NCI-H82 (cell line): ENCODE measurements at places on chromosomes 5 and 9.

DNA sequence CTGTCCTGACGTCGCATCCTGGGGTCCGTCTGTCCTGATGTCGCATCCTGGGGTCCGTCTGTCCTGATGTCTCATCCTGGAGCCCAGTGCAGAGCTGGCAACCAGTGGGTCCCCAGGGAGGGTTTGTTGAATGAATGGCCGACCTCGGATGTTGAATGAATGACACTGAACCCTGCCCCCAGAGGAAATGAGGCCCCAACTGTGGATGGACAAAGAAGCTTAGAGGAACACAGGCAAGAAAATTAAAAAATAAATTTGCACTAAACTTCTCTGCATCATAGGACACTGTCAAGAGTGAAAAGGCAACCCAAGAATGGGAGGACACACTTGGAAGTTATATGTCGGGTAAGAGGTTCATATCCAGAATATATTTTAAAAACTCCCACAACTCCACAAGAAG lies 47.7 kb upstream of the NOTCH1 start:
- no peak for DNase-seq

- DNase-seq, result no peak
Observed at GRCh38 chr5:113029614-113030013, 53.0 kb downstream of the DCP2 start.

DNA sequence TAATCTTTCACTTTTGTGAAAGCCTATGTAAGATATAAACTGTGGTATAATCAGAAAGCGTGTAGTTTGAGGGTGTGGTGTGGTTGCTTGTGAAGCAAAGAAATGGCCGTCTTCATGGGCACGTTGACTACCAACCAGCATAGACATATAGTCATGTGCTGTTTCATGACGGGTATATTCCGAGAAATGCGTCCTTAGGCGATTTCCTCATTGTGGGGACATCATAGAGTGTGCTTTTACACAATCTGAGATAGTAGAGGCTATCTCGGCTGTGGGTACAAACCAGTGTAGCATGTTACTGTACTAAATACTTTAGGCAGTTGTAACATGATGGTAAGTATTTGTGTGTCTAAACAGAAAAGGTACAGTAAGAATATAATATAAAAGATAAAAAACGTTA lies 79.7 kb upstream of the LRRC70 start:
- no peak for DNase-seq

- no peak for DNase-seq
Observed at GRCh38 chr5:161775891-161776290, 72.0 kb upstream of the GABRA1 start.
